Daoy (cell line): ENCODE measurements at places on chromosomes 4 and X. TPM values are rescaled to one million over a fixed set of nuclear protein-coding genes. Genes with fewer than 3 reads are reported as not detected.
A peak's percentile ranks its signal among the peaks of the same experiment; 100 is the strongest.

GRCh38 chr4:81405900-81406401 is 65.8 kb downstream of the RASGEF1B start:
- DNase-seq: peak; percentile 56

DNA sequence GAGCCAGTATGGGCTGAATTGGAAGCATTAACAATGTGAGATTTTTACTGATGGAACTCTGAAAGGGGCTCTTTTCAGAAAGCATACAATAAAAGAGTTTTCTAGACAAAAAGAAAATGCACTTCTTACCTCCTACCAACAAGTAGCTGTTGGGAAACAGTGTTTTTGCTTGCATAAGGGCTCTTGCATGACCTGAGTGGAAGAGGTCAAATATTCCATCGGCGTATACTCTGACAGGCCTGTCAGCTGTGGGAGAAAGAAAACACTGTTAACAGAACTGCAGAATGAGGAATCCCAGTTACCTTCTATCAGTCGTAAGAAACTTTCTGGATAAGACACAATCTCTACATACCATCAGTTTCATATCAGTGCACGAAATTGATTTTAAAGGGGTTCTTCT is 39.5 kb downstream of the PCYT1B start:
- no peak for DNase-seq

GRCh38 chr4:154160519-154161301 is 330.9 kb downstream of the DCHS2 start:
- no peak for DNase-seq

DNA sequence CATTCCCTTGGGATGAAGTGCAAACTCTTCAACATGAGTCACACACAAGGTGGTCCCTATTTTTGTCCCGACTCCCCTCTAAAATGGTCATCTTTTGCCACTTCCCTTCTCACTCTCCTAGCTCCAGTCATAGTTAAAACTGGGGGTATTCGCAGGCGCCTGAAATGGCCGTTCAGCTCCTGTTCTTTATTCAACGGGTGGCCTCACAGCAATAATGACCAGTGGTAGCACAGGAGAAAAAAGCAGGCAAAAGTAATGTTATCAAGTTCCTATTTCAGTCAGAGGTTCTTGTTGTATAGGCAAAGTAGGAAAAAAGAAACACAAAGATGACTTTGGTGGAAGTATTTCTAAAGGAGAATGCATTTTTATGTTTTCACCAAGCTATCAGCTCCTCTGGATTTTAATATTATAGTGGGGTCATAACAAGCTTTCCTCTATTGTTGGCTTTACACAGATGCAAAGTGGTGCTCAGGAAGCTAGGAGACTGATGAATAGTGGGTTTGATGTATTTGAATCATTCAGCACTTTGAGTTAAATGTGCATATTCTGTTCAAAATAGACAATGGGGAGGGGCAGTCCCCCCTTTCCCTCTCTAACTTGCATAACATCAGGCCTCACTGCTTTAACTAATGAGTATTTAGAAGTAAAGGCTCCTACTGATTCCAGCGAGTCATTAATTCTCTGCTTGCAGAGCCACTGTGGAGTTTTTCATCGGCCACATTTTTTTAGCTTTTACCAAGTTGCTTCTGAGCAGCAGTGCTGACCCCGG is 171.2 kb upstream of the NDP start:
- DNase-seq: no peak

DNA sequence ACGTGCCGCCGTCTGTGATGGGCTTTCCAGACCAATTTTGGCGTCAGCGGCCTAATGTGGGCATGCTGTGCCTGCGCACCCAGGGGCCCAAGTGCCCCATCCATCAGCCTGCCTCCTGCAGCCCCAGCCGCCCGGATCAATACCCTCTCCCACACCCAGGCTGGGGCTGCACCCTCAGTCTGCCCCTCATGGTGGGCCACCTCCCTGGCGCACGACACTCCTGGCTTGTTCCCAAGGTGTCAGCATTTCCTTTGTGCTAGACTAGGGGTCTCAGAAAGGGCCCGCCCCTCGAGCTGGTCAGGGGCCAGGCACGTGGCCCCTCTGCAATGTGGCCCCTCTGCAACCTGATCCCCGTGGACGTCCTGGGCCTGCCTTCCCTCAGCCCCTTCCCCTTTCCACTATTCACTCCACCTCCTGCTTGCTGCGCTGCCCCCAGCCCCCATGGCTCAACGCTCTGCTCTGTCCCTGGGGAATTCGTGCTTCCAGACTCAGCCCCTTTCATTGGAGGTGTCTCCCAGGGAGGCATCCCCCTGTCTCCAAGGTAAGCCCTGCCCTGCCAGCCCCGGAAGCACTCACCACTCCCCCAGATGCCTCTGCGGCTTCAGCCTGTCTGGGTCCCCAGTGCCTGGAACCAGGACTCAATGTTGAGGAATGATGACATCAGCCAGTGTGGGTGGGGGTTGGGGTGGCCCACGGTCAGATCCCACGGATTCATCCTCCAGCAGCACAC is 130.8 kb downstream of the HMX1 start:
- DNase-seq: no peak

The FAM156A gene
- 6.6 and 21.7 TPM in 2 replicates for total RNA-seq
